ENCODE measurements at places on chromosomes 6 and 20. TPM values are rescaled to one million over a fixed set of nuclear protein-coding genes. Genes with fewer than 3 reads are reported as not detected.

BANF2 gene
- 4.0 TPM for total RNA-seq

OPRM1 gene
- 3.1 TPM for total RNA-seq

RNF144B gene
- total RNA-seq = 4.0 TPM

RAET1L gene
- not detected for total RNA-seq

CASS4 gene
- total RNA-seq = 0.52 TPM

CST7 gene
- 1.8 TPM for total RNA-seq

FIG4 gene
- total RNA-seq = 24.7 TPM

CSE1L gene
- total RNA-seq = 23.6 TPM

TRIM31 gene
- total RNA-seq = 0.26 TPM
